ENCODE measurements at places on chromosomes 16 and 17.

DNA sequence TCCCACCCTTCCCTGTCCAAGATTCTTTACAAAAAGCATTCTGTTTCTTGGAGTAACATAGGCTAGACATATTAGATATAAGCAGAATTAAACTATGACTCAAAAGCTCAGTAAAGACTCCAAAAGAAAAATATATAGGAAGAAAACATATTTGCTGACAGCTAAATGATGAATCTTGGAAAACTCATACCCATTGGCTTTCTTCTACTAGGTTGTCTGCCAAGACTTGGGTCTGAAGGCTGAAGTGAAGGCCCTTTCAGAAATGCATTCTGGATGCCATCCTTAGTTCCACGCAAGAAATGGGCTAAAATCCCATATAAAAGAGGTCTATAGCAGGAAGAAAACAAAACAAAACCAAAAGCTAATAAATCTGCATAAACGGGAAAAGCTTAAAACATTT lies 15.1 kb downstream of the CEP20 start:
- DNase-seq, result no peak

- DNase-seq, result no peak
Observed at GRCh38 chr16:22232277-22233036, 26.4 kb downstream of the EEF2K start.

- peak; percentile 0 for DNase-seq
Observed at GRCh38 chr17:60577147-60577915, 22.7 kb upstream of the PPM1D start.

DNA sequence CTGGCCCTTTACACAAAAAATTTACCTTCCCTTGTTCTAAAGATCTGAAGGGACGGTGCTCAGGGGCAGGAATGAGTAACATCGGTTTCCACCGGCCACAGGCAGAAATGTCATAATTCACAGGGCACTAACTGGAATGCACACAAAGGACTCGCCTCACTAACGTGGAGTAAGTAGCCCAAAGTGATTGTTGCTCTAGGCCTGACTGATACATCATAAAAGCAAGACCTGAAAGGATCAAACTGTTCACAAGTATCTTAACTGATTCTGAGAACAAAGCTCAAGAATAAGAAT lies 8.9 kb upstream of the TCF25 start:
- DNase-seq, result no peak

DNA sequence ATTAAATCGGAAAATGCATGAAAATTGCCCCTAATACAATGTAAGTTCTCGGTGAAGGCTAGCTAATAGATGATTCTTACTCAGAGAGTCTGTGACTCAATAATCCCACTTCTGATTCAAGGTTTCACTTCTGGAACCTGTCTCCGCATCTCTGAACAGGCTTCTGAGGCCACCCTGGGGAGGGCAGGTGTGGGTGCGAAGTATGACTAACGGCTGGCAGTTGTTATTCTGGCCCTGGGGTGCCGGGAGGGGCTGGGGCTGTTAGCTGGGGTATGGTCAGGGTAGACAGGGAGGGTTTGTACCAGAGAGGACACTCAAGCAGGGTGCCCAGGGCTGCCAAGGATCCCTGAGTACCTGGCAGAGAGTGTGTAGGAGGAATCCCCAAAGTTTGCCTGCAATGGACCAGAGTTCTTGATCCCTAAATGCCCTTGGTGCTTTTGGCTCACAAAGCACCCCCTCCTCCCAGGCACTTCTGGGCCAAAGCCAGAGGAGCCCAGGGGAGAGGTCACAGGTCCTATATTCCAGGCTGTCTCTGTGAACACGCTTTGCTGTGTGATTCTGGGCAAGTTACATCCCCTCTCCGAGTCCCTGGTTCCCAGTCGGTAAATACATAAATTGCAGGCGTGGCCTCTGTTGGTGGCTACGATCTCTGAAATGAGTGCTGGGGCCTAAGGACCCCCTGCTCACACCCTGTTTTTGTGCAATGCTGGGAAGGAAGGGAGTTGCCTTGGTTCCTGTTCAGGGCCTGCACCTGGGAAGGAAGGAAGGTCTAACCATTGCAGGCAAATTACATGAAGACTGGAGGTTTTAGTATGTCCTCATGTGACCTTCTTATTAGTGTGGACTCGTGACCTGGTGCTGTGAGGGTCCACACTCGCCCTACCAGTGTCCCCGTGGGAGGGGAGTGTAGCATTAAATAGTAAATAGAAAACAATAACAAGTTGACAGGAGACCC lies 49.9 kb upstream of the CPNE2 start:
- no peak for DNase-seq

- no peak for DNase-seq
Observed at GRCh38 chr17:19440421-19440820, 29.4 kb downstream of the RNF112 start.

GRCh38 chr17:42362245-42362961 lies 25.8 kb downstream of the STAT3 start:
- DNase-seq, result no peak

- DNase-seq, result no peak
Observed at GRCh38 chr16:86501989-86502855, 8.1 kb upstream of the FOXF1 start.

GRCh38 chr17:73646409-73647300 lies 2.4 kb upstream of the SDK2 start:
- no peak for DNase-seq

- no peak for DNase-seq
Observed at GRCh38 chr17:35934760-35935159, 4.2 kb upstream of the RDM1 start.

Data from C1 segment of cervical spinal cord (tissue), 14 donors.